NCI-H524 (cell line): ENCODE measurements at places on chromosomes 2 and 18.

DNA sequence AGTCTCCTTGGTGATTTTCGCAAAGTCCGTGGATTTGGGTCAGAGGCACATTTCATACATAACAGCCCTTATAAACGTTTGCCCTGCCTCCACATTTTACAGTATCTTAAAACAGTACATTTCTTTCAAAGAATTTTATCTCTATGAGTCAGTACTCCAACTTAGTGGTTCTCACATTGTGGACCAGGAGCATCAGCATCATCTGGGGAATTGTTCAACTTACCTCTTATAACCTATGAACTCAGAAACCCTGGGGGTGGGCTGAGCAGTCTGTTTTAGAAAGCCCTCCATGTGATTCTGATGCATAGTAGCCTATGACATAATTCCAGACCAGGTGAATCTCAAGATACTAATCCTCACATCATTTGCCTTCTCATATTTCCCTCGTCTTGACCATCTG, 12.4 kb downstream of the SUPT7L start:
- DNase-seq = peak; percentile 85

GRCh38 chr2:9085353-9085752, 81.9 kb upstream of the MBOAT2 start:
- DNase-seq = no peak

DNA sequence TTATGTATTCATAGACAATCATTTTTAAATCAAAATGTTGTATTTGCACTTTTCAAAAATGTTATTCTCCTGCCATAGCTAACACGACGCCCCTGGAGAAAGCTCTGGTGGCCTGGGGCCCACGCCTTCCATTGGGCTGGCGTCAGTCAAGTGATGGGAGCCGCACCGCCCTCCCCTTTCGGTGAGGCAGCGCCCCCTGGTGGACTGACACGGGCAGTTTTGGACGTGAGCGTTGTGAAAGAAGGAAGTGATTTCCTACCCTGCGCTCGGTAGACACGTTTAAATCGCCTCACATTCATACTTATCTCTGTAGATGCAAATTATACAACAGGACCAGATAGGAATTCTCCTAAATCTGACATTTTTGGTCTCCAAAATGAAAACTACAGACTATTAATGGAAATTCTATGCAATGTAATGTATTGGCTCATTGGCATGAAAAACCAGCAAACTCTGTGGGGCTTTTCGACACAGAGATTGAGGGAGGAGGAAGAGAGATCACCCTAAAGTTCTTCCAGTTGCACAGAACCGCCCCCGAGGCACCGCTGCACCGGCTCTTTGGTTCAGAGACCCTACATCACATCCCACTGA, 326.2 kb upstream of the SOX11 start:
- peak; percentile 82 for DNase-seq

DNA sequence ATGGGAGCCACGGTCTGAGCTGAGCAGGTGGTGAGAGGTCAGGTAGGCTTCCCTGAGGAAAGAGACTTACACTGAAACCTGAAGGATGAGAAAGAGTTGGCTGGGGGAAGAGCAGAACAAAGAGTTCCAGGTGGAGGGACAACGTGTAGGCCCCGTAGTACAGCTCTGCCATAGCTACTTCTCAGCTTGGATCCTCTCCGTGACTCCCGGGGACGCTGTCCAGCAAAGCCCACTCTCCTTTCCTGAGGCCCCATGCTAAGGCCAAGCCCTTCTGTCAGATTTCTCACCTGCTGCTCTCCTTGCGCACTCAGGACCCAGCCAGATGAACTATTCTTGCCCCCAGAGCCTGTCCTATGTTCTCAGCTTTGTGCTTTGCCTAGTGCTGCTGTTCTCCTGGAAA, 173.8 kb downstream of the GALNT1 start:
- no peak for DNase-seq

DNA sequence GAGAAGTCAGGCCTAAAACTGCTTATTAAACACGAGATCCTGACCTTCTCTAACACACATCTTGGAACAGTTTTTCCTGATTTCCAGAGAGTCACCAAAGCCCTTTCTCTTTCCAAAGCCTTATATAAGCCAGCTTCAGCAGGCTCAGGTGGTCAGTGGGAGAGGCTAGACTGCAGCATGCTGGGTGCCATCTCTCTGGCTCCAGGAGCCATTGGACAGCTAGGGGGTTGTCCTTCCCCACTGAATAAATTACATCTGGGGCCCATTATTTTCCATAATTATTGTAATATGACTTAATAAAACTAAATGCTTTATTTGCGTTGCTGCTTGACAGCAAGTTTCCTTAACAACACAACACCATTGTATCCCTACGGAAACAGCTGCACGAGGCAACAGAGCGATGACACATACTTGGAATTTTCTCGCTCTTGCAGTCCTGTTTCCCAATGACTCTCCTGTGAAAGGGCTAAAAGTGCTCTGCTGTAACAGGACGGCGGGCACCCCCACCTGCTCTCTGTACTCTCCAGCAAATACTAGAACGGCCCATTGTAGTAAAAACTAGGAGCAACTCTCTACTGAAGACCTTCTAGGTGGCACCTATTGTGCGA, 160.6 kb downstream of the RNF144A start:
- DNase-seq = no peak

GRCh38 chr2:145715601-145716000, 1195.7 kb upstream of the ZEB2 start:
- peak; percentile 49 for DNase-seq

- no peak for DNase-seq
These were observed 9.0 kb downstream of the RNF144A start for GRCh38 chr2:6926071-6926732.

DNA sequence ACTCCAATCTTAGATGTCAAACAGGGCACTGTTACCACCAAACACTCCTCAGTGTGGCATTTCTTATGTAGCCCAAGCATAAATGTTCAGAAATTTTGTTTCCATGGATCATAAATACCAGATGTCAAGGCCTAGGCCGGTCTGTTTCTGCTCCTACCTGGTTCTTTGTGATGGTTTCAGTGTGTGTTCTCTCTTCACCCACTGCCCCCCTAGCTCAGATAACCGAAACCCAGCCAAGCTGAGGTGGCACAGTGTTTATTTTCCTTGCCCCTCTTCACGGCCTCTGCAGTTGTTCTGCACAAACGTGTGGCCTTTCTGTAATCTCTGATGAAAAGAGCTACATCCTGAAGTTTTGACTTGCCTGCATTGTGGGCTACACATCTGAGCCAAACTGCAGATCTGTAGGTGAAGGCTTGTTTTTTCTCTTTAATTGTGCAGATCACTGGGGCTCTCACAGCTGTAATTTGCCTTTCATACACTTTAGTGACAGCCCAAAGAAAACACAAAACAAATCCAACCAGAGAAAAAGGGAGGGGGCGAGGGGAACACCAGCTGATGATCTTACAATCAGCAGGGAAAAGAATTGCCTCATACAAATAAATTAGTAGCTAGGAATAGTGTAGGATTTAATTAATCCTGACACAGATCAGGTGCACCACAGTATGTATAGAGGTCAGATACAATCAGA, 99.1 kb downstream of the NRP2 start:
- DNase-seq = no peak

GRCh38 chr2:12716032-12716281, 779 bp upstream of the TRIB2 start:
- DNase-seq = peak; percentile 58

DNA sequence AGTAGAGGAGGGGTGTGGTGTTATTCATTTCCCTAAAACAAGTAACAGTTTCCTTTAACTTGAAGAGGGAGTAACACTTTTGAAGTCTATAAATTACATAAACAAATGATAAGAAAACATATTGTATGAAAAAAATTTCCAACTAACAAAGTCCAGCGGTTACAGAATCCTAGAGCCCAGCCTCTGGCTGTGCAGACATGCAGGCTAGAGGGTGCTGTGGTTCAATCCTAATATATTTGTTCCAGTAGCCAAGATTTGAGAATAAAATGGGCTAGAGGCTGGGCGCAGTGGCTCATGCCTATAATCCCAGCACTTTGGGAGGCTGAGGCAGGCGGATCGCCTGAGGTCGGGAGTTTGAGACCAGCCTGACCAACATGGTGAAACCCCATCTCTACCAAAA, 56.9 kb downstream of the WDR75 start:
- no peak for DNase-seq

DNA sequence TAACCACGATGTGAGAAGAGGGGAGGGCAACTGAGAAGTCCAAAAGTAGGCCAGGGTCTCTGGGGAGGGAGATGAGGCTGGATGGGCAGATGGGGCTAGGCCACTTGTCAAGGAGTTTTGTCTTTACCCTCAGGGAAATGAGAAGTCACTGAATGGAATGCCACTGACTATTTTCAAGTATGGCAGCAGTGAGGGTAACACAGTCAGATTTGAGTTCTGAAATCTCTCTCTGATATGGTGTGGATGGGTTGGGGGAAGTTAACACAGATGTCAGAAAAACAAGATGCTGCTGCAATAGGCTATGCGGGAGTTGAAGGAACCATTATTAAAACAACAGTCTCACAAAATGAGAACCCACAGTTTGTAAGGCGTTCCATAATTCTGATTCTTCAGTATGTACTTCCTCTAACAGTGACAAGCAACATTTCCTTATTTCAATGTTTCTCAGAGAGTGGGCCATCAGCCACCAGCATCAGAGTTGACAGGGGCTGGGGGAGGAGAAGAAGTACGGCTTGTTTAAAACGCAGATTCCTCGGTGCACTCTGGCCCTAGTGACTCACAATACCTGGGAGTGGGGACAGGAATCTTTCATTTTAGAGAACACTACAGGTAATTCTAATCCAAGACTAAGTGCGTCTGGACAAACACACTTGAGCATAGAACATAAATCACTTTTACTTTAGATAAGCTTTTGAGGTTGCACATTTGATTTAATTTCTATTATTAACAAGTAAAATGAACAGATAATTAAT, 301.5 kb upstream of the LYPD1 start:
- no peak for DNase-seq

DNA sequence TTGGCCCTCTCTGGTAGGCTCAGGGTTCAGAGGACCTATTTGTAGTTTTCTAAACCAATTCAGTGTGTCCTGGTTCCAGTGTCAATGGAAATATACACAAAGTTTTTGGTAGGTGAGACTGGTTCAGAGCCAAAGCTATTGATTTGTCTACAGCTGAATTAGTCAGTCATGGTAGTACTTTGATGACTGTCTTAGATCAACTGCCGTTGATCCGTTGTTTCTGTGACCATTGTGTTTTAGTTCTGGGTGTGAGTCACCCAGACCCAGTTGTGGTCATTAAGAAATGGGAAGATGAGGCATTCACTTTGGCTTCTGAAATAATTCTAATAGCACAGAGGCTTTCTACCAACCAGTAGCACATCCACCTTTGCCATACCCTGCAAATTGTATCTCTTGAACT, 16.0 kb upstream of the RPE start:
- DNase-seq = no peak

- DNase-seq = no peak
These were observed 8.6 kb downstream of the ERFE start for GRCh38 chr2:238167344-238167715.
